Caki2 (cell line): ENCODE measurements at places on chromosomes 16 and 17. TPM values are rescaled to one million over a fixed set of nuclear protein-coding genes. Genes with fewer than 3 reads are reported as not detected.

The USP43 gene
- total RNA-seq: 4.2 and 5.3 TPM in 2 replicates

The SLC6A2 gene
- total RNA-seq: not detected in 2 replicates

- no peak for DNase-seq
Observed at GRCh38 chr17:49488612-49489011, 6.5 kb upstream of the NGFR start.

- no peak for DNase-seq
Observed at GRCh38 chr17:44414394-44415155, 25.1 kb upstream of the ITGA2B start.

GRCh38 chr16:81060576-81061306, 16.3 kb downstream of the C16orf46 start:
- DNase-seq: no peak
